ENCODE measurements at places on chromosomes 13 and 19. TPM values are rescaled to one million over a fixed set of nuclear protein-coding genes. Genes with fewer than 3 reads are reported as not detected.
A peak's percentile ranks its signal among the peaks of the same experiment; 100 is the strongest.

Gene SH2D3A
- polyA plus RNA-seq, result 11.5 TPM

Gene HTR2A
- 0.87 TPM for polyA plus RNA-seq

Gene TEX101
- not detected for polyA plus RNA-seq

Gene TGFBR3L
- polyA plus RNA-seq, result 1.2 TPM

Gene CEACAM8
- polyA plus RNA-seq, result not detected

Gene DKKL1
- polyA plus RNA-seq, result 5.7 TPM

Gene RDH8
- 0.27 TPM for polyA plus RNA-seq

Gene TNFRSF19
- polyA plus RNA-seq, result 52.5 TPM

Gene CILP2
- 0.27 TPM for polyA plus RNA-seq

Gene CRX
- 0.21 TPM for polyA plus RNA-seq

Gene CEACAM5
- polyA plus RNA-seq, result 0.08 TPM

DNA sequence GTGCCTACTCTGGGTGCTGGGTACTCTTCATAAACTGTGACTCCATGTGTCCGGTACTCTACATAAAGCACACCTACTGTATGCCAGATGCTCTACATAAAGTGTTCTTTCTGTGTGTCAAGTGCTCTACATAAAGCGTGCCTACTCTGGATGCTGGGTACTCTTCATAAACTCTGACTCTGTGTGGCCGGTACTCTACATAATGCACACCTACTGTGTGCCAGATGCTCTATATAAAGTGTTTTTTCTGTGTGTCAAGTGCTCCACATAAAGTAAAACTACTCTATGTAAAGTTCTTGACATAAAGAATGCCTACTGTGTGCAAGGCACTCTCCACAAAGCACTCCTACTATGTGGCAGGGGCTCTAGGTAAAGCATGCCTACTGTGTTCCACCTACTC is 1.8 kb upstream of the CYP4F11 start:
- DNase-seq, result no peak

GRCh38 chr19:10079031-10079453 is 7.1 kb upstream of the SHFL start:
- DNase-seq, result no peak

GRCh38 chr13:86324191-86324590 is 525.0 kb upstream of the SLITRK6 start:
- no peak for DNase-seq

- peak; percentile 64 for DNase-seq
Measured at GRCh38 chr19:7340959-7341837, 7.5 kb upstream of the ARHGEF18 start.

DNA sequence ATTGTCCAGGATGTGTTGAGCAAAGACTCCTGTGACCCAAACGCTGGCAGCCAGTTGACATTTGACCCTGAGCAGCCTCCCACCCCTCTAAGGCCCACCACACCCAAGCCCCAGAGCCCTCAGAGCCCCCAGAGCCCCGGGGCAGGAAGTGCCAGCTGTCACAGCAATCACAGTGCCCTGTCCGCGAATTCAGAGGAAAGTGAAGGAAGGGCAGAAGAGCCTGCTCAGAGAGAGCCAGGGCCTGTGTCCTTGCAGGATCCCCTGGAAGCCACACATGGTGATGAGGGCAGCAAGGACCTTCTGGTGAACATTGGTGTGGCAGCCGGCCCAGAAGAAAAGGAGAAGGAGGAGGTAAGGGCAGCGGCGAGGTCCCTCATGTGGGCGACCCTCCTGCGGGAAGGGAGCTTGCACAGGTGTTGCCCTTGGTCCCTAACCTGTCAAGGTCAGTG is 63.7 kb downstream of the SPATA13 start:
- no peak for DNase-seq

- DNase-seq, result no peak
Measured at GRCh38 chr13:113078902-113079780, 26.4 kb upstream of the F7 start.

GRCh38 chr19:14474827-14475226 is 327 bp downstream of the PTGER1 start:
- DNase-seq, result no peak

GRCh38 chr13:97202761-97203160 is 19.4 kb upstream of the MBNL2 start:
- DNase-seq, result no peak

- no peak for DNase-seq
Measured at GRCh38 chr13:99296398-99296797, 10.8 kb downstream of the GPR183 start.

DNA sequence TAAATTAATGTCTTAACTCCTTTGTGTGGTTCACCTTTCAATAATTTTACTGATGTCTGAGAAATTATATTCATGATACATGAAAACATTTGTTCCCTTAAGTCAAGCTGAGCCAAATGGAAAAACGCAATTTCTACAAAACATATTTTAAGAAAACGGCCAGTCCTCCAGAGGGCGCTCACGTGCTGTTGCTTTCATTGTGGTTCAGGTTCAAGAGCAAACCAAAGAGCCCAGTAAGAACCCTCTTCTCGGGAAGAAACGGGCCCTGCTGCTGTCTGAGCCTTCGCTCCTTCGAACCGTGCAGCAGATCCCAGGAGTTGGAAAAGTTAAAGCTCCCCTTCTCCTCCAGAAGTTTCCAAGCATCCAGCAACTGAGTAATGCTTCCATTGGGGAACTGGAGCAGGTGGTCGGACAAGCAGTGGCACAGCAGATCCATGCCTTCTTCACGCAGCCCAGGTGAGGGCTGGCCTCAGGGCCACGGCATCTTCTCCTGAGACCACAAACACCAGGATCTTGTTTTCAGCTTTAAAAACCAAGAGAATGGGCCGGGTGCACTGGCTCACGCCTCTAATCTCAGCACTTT is 4.3 kb downstream of the FAAP24 start:
- peak; percentile 16 for DNase-seq

GRCh38 chr13:30192320-30193093 is 114.8 kb downstream of the KATNAL1 start:
- DNase-seq, result no peak

- DNase-seq, result no peak
Measured at GRCh38 chr13:86882835-86883234, 788.3 kb upstream of the SLITRK5 start.

GRCh38 chr19:47694466-47695273 is 18.6 kb upstream of the EHD2 start:
- no peak for DNase-seq

GRCh38 chr19:15897026-15897737 is 692 bp downstream of the CYP4F2 start:
- no peak for DNase-seq

DNA sequence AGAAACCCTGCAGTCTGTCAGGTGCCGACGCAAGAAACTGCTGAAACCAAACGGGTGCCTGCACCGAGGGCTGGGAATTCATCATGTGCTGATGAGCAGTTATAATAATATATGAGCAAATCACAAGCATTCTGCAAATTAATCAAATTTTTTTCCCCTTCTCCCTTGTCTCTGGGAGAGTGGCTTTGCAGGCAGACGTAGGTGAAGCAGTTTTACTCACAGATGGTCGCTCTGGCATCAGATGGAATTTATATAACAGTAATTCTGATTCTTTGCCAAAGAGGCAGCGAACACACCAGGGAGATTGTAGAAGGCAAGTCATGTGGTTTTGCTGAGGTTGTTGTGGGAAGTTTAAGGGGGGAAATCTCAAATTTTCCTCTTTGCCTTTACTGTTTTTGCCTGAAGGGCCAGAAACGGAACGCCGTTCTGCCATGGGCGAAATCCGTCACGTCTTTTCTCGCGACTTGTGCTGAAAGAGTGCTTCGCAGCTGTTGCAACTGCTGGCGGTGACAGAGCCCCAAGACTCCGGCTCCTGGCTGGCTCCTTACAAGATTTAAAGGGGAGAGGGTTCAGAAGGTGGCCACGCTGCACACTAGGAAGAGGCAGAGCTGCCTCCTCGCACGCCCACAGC is 320.1 kb downstream of the ZNF536 start:
- DNase-seq, result no peak

DNA sequence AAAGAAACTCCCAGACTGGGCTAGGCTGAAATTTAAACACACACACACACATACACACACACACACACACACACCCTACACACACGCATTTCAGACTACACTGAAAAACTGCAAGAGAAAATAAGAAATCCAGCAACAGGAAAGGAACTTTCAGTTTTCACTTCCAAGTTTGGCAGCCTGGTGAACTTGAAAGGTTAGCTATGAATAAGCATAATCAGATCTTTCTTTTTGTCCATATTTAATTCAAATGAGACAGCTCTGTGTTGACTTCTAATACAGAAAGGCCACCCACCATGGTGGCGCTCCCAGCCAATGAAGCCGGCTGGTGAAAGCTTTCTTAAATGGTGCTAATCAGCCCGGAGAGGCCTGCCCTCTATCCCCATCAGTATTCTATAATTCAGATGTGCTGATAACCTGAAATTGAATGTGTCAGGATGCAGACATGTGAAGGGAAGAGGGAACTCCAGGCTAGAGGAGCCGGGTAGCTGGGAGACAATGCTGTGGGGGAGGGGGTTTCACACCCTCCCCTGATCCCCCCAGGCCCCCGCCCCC is 108.3 kb upstream of the ZNF536 start:
- no peak for DNase-seq

DNA sequence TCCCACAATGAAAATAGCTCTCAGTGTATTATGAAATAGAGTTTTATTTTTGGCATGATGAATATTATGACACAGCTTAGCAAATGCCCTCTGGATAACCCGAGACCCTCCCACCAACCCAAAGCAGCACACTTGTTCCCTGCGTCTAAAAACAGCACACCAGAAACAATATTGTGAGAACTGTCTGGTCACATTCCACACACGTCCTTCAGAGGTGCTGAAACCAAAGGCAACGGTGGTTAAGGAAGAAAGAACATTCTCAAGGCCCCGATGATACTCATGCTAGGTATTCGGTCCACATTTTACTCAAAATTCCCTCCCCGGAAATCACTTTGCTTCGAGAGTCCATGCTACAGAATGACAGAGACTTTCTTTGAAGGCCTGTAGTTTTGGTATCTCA is 156.7 kb downstream of the SLC7A1 start:
- DNase-seq, result no peak

GRCh38 chr19:14826006-14826405 is 9.0 kb downstream of the OR7A5 start:
- no peak for DNase-seq

DNA sequence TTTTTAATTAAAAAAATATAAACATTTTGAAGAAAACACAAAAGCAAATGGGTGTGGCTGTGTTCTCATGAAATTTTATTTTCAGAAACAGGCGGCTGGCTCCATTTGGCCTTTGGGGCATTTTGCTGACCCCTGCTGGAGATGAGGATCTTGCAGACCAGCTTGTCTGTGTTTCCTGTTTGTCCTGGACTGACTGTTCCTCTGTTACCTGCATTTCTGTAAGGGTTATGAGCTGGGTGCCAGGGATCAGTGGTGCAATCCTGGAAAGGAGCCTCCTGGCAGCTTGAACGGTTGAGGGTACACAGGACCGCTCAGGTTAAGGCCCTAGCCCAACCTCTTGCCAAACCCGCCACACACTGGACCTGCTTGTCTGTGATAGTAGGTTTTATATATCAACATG is 49.9 kb downstream of the ZNF787 start:
- no peak for DNase-seq

GRCh38 chr13:91157273-91158016 is 190.0 kb upstream of the MIR17HG start:
- no peak for DNase-seq

GRCh38 chr13:39740761-39741160 is 85.3 kb downstream of the COG6 start:
- DNase-seq, result no peak

Data from left renal cortex interstitium (tissue), 4 donors.